Prostate gland (tissue), 2 donors: ENCODE measurements at places on chromosomes 7 and 10.

DNA sequence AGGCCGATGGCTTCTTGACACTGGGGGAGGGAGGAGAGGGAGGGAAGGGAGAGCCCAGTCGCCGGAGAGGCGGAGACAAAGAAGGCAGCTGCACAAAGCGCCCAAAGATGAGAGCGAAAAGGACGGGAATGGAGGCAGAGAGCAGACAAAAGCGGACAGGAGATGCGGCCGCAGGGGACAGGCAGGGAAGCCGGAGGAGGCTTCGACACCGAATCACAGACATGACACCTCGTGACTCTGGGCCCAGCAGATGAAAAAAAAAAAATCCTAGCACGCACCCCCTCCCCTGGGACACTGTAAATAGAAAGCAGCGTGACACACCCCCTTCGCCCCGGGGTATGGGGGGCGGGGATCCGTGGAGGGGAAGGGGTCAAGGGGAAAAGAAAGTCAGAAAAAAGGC is 976 bp downstream of the NAT16 start:
- no peak for DNase-seq

DNA sequence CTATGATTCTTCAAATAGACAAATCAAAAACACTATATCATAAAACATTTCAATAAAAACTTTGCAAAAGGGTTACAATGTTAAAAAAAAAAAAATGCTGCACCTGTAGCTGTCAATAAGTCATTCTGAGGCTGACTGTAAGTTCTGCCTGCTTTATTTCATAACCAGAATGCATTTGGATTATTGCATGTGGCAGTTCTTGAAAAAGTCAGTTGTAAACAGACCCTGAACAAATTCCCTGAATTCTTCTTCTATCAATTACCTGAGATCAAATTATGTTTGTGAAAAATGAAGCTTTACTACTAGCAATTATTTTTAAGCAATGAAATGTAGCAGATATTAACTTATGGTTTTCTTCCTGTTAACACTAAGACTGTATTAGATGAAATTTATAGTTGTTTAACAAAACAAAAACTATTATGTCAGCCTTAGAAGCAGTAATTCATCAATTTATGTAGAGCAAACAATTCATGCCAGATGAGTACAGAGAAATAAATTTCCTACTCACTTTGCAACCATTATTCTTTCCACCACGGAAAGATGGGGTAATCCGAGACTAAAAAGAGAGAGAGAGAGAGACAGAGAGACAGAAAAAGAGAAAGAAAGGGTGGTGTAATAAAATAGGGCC is 107.8 kb downstream of the SFMBT2 start:
- DNase-seq, result no peak

DNA sequence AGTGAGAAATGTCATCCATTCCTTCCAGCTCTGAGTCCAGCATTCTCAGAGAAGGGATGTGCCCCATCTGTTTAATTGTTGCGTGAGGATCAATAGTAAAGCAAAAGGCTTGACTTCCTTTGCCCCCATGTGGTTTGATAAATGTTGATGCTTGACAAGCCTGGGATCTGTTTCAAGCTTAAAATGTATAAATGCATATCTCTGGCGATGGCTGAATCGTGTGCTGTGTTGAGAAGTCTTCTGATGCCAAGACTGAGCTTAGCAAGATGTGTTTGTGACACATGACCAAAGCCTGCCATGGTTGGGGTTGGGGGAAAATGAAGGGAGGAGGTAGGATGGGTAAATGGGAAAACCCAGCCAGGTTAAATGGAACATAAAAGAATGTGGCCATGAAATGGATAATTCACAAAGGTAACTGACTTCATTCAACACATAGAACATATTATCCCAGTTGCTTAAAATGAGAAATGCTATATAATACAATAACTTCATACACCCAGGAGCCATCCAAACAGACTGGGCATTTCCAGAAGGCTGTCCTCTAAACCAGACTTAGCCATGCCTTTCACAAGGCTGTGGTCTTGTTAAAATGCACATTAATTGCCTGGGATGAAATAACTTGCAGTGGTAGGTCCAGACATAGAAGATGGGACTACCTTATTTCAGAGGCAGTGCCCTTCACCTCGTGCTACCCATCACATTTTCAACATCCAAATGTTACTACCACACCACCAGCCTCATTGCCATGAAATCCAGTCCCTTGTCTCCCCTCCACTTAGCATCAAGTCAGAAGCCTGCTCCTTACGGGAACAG is 147.3 kb upstream of the PDE1C start:
- DNase-seq, result no peak

GRCh38 chr7:137940656-137941518 is 61.0 kb downstream of the CREB3L2 start:
- DNase-seq, result no peak

GRCh38 chr10:86899132-86899531 is 58.3 kb downstream of the MMRN2 start:
- no peak for DNase-seq

GRCh38 chr7:47807756-47808155 is 140.5 kb downstream of the PKD1L1 start:
- DNase-seq, result no peak

- no peak for DNase-seq
Observed at GRCh38 chr7:17745610-17746009, 194.7 kb downstream of the SNX13 start.
